Gastrocnemius medialis (tissue), 4 donors: ENCODE measurements at places on chromosomes 4 and X. TPM values are rescaled to one million over a fixed set of nuclear protein-coding genes. Genes with fewer than 3 reads are reported as not detected.

Gene FAM133A
- total RNA-seq: not detected

Gene SH2D1A
- total RNA-seq: not detected

Gene FAAH2
- not detected for total RNA-seq

Gene TMA16
- total RNA-seq: 15.4 TPM

Gene GLUD2
- 0.51 TPM for total RNA-seq

Gene NEUROG2
- total RNA-seq: not detected

Gene CCDC160
- not detected for total RNA-seq

Gene GPRIN3
- total RNA-seq: 1.6 TPM

Gene GPAT3
- 9.5 TPM for total RNA-seq

DNA sequence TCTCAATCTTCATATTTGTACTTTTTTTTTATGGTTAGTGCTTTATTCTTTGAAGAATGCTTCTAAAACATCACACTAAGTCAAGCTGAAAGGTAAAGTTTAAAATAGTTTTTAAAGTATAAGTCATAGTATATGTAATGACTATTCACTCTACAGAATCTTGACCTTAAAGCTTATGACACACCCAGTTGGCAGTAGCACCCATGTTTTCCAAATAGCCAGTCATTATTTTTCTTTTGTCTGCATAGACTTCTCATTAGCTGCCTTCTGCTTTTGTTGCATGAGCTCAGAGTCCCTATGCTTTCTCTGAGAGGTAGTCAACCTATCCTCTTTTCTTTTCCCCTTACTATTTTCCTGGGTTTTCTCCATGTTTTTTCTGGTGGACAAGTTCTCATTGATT is 231.5 kb downstream of the PCDH18 start:
- DNase-seq: no peak

- no peak for DNase-seq
These were observed 159.5 kb downstream of the SHOX start for GRCh38 chrX:790041-790506.

GRCh38 chr4:3865986-3866812 is 100.0 kb downstream of the ADRA2C start:
- no peak for DNase-seq

DNA sequence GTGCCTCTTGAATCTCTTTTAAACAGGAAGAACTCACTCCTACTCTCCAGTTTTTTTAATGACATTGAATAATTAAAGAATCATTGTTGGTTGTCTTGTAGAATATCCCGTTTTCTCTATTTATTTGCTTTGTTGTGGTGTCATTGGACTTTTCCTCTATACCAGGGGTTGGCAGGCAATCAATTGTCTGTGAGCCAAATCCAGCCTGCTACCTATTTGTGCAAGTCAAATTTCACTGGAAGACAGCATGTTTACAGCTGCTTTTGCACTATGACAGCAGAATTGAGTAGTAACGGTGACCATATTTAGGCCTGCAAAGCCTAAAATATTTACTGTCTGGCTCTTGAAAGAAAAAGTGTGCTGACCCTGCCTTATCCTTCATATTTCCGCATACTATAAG is 34.8 kb downstream of the POLA1 start:
- no peak for DNase-seq

GRCh38 chr4:66052426-66052825 is 382.1 kb upstream of the EPHA5 start:
- DNase-seq: no peak

- DNase-seq: no peak
These were observed 682.3 kb upstream of the GRID2 start for GRCh38 chr4:91621446-91621845.

DNA sequence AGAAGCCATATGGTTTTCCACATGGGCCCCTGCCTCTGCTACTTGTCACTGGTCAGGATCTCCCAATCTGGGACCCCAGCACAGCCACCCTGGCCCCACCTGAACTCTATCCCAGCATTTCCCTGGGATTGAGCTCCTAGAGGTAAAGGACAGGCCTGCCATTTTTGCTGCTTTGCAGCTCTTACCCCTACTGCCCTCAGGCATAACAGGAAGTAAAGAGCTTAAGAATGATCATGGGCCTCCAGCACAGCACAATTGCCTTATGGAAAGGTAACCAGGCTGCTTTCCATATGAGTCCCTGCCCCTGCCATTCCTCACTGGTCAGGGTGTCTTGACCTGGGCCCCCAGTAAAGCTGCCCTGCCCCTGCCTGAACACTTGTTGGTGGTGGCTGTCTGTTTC is 254.9 kb upstream of the ZCCHC13 start:
- DNase-seq: no peak

GRCh38 chr4:124943938-124944337 is 231.4 kb upstream of the ANKRD50 start:
- no peak for DNase-seq

- no peak for DNase-seq
These were observed 12.8 kb upstream of the FOXO4 start for GRCh38 chrX:71082822-71083221.

DNA sequence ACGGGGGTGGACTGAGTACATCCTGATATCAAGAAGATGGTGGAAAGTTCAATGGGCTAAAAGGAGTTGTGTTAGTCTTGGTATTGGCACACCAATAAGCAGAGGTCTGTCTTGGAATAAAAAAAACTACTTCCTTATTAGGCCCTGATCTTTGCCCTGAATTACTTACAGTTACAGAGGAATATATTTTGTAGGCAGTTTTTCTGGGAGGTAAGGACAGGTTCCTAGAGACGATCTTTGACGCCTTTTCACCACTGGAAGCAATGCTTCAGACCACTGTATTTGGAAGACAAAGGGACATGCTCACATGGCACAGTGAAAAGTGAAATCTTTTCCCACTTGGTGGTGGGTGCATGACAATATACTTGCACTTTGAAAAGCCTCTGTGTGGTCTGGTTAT is 618 bp upstream of the XK start:
- no peak for DNase-seq

- no peak for DNase-seq
These were observed 90.5 kb downstream of the BCOR start for GRCh38 chrX:40007131-40007755.

DNA sequence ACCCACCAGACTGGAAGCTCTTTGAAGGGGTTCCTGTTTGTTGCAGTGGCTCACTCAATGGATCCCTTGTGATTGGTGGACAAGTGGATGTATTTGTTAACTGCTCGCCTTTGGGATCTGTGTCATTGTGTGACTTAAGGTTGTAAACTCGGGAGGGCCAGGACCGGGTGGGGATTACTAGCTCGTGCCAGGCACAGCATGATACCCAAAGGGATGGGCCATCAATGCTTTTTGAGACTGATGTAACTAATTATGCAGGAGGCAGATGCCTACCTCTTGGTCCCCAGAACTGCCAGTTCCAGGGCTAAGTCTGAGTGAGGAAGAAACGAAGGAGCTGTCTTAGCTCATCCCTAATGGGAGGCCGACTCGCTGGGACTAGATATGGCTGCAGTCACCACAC is 27.7 kb downstream of the UTP14A start:
- no peak for DNase-seq

DNA sequence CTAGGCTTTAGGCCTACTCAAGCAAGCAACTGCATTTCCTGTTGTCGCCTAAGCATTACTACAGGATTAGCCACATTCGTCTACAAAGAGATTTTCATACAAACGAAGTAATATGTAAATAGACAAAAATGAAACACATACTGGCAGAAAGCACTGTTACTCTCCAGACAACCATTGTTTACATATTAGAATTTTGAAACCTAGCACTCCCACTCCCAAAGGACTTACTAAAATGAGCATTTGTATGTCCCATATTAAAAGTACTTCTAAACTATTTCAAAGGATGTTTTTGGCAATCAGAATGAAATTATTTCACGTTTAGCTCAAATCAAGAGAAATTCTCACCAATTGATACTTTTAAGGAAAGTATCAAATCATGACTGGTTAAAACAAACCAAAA is 570.8 kb downstream of the PRR32 start:
- DNase-seq: no peak

DNA sequence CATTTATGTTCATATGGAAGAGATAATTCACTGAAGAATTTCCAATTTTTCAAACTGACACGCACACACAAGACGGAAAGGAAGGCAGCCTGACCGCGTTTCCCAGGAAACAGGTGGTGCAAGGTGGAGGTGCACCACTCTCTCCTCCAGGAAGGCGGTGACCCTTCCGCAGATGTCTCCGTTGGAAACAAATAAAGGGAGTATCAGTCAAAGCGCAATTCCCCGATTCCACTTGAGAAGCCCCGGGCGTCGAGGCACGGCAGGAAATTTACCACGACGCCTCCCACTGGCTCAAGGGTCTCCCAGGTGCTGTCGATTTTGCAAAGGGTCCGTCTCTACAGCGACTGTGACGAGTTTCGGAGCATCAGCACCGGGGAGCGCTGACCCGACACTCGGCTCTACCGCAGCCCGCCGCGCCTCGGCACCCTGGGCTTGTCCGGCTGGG is 770 bp upstream of the TIGD2 start:
- no peak for DNase-seq

DNA sequence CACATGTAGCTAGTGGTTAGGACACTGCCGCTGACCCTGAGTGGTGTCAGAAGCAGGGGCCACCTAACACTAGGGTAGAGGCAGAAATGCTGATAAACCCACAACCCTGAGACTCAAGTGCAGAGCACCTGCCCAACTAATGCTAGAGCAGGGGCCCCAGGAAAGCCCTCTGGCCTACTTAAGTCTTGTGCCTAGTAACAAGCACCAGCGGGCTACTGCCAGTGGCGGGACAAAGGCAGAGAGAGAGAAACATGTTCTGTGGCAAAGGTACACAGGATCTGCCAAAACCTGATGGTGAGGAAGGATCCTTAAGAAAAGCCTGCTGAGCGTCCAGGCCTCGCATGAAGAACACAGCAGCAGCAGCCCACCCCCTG is 172.4 kb downstream of the PRDM5 start:
- no peak for DNase-seq

- DNase-seq: no peak
These were observed 30.0 kb downstream of the CDKL5 start for GRCh38 chrX:18455384-18455783.

GRCh38 chr4:68864438-68865187 is 48.8 kb downstream of the UGT2B10 start:
- DNase-seq: no peak

- no peak for DNase-seq
These were observed 287.7 kb upstream of the MAD2L1 start for GRCh38 chr4:120354381-120354780.

GRCh38 chrX:134543288-134543687 is 83.3 kb downstream of the HPRT1 start:
- DNase-seq: no peak

- no peak for DNase-seq
These were observed 66.3 kb downstream of the DCUN1D4 start for GRCh38 chr4:51909236-51909703.

- no peak for DNase-seq
These were observed 47.4 kb downstream of the WWC2 start for GRCh38 chr4:183146478-183146877.

GRCh38 chr4:636628-637159 is 11.3 kb downstream of the PDE6B start:
- peak; percentile 1 for DNase-seq

DNA sequence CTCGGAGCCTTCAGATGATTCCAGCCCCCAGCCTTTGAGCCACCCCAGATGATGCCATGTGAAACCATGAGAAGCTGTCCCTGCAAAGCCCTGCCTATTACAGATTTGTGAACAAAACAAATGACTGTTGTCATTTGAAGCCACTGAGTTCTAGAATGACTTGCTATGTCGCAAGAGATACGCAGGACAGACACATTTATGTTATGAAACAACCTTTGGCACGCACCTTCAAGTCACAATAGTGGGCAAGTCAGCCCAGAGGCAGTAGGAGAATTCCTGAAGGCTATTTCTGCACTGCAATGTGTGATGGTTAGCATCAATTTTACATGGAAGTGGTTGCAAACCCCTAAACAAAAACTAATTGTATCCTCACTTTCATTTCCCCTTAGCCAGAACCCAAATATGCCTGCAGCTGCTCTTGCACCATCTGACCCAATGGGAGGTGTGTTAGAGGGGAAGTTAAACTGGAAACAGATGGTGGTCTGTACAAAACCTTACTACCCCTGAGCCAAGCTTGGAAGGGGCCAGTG is 174.4 kb upstream of the ATP6AP2 start:
- peak; percentile 7 for DNase-seq

DNA sequence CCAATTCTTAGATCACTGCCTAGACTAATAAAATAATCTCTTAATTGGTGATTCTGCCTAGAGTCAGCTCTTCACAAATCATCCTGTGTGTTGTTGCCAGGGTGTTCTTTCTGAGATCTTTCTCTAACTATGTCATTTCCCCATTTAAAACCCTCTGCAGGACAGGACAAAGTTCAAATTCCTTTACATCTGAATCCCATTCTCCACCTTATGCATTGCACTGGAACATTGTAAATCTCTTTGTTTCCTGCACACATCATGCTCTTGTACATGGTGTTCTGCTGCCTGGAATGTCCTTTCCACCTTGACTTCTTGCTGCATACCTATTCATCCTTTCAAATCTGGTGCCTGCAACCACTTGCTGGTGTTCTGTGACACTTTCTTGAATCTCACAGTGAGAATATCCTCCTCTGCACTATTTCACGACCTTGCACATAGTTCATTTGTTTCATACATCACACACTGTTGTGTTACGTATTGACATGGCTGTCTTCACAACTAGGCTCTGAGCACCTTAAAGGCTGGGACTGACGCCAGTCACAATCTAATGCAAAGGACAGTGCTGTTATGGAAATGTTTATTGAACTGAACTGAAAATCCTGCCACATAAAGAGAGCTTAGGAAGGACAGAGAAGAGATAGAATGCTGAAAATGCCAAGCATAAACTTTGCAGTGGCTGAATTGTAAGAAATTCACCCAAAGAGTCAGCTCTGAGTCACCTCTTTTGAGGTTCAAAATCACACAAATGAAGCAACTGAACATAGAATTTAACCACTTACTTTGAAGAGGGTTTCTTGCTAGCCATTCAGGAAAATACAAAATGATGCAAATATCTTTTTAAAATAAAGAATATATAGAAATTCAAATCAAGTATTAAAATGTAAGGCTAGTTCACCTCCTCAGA is 26.4 kb upstream of the SMIM14 start:
- no peak for DNase-seq

- DNase-seq: no peak
These were observed 62.8 kb upstream of the EGFL6 start for GRCh38 chrX:13506574-13506973.

- DNase-seq: no peak
These were observed 36.6 kb downstream of the ADRA2C start for GRCh38 chr4:3802571-3803474.

DNA sequence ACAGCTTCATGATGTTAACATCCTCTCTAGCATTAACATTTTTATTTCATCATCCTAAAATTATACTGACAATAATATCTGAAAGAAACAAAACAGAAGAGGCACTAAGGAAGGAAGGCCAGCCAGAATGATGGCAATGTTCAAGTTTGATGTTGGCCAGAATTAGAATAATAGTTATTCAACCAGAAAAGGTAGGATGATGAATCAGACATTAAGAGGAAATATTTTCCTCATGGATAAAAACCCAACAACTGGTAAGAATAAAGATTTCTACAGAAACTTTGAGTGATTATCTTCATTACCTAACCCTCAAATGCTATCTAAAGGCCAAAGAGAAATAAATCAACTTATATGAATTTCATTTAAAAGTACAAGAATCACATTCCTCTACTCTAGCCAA is 105.2 kb downstream of the PDE5A start:
- DNase-seq: no peak

- DNase-seq: no peak
These were observed 108.3 kb upstream of the DUSP21 start for GRCh38 chrX:44735498-44735897.
